AG20443 (cell line): ENCODE measurements at places on chromosomes 16 and 17.

- DNase-seq = no peak
Observed at GRCh38 chr16:78211946-78212345, 112.5 kb downstream of the WWOX start.

- no peak for DNase-seq
Observed at GRCh38 chr16:54798267-54798666, 132.4 kb upstream of the IRX5 start.

DNA sequence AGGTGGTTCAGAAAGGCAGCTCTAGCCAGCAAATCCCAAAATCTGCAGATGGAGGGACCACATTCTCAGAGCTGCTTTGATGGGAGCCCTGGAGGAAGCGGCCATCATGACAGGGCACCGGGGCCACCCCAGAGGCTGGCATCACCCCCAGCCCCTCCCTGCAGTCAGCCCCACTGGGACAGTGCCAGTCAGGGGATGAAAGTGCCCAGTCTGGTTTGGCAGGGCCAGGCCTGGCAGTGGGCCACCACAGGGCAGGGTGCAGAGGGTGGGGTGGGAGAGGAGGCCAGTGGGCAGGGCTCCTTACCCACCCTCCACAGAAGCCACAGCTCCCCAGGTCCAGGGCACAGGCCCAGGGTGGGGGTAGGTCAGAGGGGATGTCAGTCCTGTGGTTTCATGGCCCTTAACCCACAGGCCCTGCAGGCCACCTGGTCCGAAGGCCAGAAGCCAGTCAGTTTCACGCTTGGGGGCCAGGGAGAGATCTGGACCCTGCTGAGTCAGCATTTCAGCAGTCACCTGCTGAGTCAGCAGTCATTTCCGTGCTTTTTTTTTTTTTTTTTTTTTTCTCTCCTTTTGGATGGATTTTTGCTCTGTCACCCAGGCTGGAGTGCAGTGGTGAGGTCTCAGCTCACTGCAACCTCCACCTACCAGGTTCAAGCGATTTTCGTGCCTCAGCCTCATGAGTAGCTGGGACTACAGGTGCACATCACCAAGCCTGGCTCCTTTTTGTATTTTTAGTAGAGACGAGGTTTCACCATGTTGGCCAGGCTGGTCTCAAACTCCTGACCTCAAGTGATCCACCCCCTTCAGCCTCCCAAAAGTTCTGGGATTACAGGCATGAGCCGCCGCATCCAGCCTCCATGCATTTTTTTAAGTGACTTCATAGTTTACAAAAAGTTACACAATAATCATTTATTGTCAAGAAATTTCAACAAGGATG lies 10.4 kb downstream of the SLC25A10 start:
- no peak for DNase-seq

- DNase-seq = no peak
Observed at GRCh38 chr16:87053016-87053982, 263.9 kb downstream of the C16orf95 start.

DNA sequence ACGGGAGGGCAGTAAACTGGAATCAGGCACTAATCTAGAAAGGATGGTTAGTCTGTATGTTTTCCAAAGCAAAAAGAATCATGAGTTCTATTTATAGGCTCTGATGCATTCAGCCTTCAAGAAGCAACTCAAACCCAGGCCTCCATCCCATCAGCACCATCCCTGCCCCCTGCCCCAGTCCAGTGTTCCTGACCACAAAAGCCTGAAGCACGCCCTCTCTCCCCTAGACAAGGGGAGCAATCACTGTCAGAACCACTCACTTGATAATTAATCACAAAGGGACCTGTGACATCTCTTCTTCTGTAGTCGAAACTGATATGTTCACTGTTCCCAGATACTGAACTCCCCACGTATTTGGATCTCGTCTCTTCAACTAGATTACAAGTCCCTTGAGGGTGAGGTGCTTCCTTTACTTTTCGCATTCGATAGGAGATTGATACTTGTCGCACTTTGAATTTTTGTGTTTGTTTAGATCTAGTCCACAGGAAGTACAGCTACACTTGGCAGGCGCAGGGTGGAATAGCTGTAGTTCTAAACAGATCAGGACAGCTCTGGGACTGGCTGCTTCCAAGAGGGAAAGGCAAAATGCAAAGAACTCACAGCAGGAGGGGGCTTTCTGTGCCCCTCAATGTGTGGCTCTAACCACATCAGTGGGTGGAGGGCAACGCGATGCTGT lies 36.4 kb upstream of the CCDC182 start:
- no peak for DNase-seq

- peak; percentile 8 for DNase-seq
Observed at GRCh38 chr16:70665113-70665694, 18.8 kb downstream of the IL34 start.

GRCh38 chr16:70393662-70394061 lies 45.2 kb downstream of the ST3GAL2 start:
- no peak for DNase-seq

DNA sequence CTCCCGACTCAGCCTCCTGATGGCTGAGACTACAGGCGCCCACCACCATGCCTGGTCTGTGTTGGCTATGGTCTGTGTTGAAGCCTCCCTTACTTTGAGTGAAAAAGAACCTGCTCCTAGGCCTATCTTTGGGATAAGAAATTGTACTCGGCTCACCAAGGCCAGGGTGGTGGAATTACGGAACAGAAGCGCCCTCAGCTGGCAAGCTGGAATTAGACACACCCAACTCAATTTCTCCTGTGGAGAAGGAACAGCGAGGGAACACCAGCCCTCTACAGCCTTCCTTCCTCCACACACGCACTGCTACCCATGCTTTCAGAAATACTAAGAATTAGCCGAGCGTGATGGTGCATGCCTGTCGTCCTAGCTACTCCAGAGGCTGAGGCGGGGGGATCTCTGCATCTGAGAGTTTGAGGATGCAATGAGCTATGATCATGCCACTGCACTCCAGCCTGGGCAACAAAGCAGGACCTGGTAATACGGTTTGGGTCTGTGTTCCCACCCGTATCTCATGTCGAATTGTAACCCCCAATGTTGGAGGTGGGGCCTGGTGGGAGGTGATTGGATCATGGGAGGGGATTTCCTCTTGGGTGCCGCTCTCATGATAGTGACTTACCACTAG lies 40.1 kb upstream of the RBBP6 start:
- DNase-seq = peak; percentile 67

- peak; percentile 84 for DNase-seq
Observed at GRCh38 chr17:45143767-45144198, 4.5 kb upstream of the HEXIM1 start.

GRCh38 chr17:75155191-75155601 lies 884 bp upstream of the JPT1 start:
- DNase-seq = no peak
